ENCODE measurements at places on chromosomes 3 and 15.

GRCh38 chr3:143170676-143171075 lies 51.1 kb downstream of the CHST2 start:
- no peak for DNase-seq

GRCh38 chr3:33145901-33146580 lies 32.2 kb downstream of the CRTAP start:
- no peak for DNase-seq

DNA sequence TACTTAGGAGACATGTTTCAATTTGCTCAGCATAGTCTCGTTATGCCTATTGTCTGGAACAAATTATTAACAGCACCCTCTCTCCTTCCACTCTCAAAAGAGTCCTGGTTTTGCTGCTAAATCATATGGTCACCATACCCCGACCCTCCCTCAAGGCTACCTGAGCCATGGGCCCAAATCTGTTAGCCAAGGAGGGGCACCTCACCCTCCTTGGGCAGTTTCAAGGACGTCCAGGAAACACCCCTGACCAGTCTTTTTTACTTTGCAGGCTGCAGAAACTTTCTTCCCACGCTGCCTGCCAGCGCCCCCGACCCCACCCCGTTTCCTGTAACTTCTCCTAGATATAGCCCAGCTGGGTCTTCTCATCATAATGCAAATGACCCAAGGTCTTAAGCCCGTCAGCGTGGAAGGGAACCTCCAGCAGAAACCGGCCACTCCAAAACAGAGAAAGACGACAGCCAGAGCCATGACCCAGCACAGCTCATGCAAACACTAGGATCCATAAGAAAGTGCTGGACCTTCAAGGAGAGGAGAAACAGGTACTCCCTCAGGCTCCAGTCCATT lies 62.3 kb downstream of the ADCY5 start:
- no peak for DNase-seq

DNA sequence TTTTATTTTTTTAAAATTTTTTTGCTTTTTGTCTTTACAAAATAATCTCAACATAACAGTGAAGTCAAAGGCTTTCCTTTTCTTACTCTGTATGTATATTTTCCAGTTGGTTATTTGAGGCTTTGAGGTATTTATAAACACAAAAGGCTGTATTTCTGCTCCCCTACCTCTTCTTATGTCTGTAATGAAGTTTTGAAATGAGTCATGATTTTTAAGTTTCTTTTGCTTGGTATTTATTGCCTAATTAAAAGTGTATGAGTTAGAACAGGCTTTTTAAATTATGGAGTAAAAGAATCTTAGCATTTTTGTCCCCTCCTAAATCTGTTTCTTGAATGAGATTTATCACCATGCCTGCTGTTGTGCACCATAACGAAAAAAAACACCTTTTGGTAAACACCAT lies 66.0 kb downstream of the DCUN1D1 start:
- DNase-seq, result no peak
